IMR-90 (cell line): ENCODE measurements at places on chromosomes 3 and 15. TPM values are rescaled to one million over a fixed set of nuclear protein-coding genes. Genes with fewer than 3 reads are reported as not detected.
A peak's percentile ranks its signal among the peaks of the same experiment; 100 is the strongest.

DISP2 gene
- under 0.01 and 0.36 TPM in 2 replicates for total RNA-seq

GRCh38 chr3:99850608-99851007 lies 32.9 kb downstream of the CMSS1 start:
- no peak for DNase-seq

GOLGA8G gene
- total RNA-seq, result not detected in 2 replicates

- no peak for DNase-seq
Observed at GRCh38 chr3:81718311-81718710, 43.1 kb downstream of the GBE1 start.

- no peak for DNase-seq
Observed at GRCh38 chr15:63530752-63531299, 26.4 kb downstream of the USP3 start.

SLC38A3 gene
- 0.36 TPM in 1 of 2 replicates, not detected in the other for total RNA-seq

GUCA1C gene
- not detected in 2 replicates for total RNA-seq

GRCh38 chr3:169509359-169509758 lies 154.2 kb downstream of the MECOM start:
- no peak for DNase-seq

POLQ gene
- 5.0 and 7.5 TPM in 2 replicates for total RNA-seq

DNA sequence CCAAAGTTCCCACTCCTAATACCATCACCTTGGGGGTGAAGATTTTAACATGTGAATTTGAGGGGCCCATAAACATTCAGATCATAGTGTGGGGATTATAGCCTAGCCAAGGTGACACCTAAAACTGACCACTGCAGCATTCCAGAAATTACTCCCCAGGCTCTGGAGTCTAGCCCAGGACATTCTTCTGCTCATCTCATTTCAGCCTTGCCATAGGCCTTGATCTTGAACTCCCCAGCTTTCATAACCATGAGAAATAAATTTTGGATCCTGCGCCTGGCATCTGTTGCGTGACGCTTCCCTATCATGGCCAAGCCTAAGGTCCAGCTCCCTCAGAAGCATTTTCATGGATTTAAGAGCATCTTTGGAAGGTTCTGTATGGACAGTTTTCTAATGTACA lies 502.9 kb upstream of the THBS1 start:
- no peak for DNase-seq

SCAANT1 gene
- not detected in 2 replicates for total RNA-seq

GRCh38 chr3:54225841-54226528 lies 103.6 kb downstream of the CACNA2D3 start:
- DNase-seq, result no peak

GRCh38 chr15:29911705-29912104 lies 89.4 kb upstream of the TJP1 start:
- peak; percentile 55 for DNase-seq
